ENCODE measurements at places on chromosomes 7 and 10.
A peak's percentile ranks its signal among the peaks of the same experiment; 100 is the strongest.

DNA sequence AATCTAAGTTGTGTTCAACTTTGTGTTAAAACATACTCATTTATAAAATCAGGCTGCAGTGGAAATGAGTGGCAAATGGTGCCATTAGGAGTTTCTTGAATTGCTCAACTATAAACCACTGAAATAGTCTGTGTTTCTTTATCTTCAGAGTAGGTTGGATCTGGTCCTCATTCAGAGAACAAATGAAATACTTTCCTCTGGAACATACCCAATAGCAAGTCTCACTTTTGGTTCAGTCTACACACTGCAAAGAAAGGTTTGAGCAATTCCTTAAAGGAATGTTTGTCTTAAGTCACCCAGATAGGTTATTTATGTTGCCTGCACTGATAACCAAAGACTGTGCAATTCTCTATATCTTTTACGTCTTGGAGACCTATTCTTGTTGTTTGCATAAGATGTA, 62.5 kb downstream of the ABCB4 start:
- DNase-seq: no peak

DNA sequence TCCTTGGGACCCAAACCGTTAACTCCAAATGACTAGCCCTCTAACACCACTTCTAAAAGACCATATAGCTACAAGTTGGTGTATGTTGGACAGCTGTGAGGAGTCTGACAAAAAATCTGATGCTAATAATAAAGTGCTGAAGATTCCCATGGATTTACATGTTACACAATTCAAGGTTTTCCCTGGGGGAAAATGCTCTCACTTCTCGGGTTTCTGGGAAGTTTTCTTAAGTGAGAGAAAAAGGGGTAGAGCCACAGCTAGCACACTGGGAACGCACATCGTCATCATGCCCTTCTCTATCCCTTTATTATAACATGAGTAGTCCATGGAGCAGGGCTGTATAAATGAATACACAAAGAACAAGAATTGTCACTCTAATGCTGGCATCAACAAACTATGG, 162.1 kb downstream of the CHCHD3 start:
- DNase-seq: no peak

DNA sequence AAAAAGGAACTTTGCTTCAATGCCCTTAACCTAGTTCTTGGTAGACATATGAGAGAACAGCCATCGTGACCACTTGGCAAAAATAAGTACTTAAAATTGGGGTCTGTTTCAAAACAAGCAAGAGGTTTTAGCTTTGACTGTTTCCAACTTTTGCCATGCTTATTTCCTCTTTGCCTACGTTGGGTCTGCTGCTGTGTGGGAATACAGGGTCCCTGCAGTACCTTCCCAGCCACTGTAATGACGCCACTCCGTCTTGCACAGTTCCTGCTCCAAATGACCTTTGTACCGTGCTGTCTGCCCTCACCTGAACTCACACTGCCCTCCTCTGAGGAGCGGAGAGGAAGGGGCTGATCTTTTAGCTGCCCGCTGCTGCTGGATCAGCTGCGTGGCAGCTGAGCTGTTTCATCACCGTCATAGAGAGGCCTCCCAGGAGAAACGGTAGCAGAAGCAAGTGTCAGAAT, 133.1 kb downstream of the MAPK8 start:
- no peak for DNase-seq

DNA sequence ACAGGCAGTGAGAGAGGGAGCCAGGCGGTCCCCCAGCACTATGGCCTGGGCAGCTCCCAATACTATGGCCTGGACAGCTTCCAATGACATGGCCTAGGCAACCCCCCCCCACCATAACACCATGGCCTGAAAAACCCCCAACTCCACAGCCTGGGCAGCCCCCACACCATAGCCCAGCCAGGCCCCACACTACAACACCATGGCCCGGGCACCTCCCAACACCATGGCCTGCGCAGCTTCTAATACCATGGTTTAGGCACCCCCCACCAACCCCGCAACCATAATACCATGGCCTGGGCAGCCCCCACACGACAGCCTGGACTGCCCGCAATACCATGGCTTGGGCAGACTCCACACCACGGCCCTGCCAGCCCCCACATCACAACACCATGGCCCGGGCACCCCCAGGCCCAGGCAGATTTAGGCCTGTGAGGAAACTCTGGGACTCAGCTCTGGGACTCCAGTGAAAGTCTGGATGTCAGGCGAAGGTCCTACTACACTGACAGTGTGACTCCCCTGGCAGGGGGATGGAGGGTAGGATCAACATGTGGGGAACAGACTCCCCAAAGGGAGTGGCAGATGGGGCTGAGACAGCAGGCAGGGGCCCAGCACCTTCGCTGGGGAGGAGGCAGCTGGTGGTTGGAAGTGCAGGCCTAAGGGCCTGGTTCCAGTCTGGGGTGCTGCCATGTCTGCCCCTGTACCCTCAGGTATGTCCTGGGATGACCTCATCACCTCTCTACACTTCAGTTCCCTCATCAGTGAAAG, 8.7 kb downstream of the CPXM2 start:
- DNase-seq: no peak

- DNase-seq: no peak
Observed at GRCh38 chr7:23811540-23811939, 101.5 kb downstream of the STK31 start.

DNA sequence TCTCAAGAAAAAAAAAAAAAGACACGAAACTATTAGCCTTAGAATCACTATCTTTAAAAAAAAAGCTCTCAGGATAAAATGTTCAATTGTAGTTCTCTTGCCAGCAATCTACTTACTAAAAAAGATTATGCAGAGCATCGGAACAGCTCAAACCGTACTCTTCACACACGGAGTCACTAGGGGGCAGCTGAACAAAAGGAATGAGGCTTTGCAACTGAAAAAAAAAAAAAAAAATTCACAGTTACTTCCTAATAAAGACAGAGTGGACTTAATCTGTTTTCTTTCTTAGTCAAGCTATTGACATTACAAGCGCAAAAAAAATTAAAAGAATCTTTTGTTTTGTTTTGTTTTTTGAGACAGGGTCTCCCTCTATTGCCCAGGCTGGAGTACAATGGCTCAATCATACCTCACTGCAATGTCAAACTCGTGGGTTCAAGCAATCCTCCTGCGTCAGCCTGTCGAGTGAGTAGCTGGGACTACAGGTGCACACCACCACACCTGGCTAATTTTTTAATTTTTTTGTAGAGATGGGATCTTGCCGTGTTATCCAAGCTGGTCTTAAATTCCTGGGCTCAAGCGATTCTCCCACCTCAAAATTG, 11.5 kb downstream of the PMS2 start:
- DNase-seq: peak; percentile 74

- no peak for DNase-seq
Observed at GRCh38 chr7:6576024-6576866, 1.0 kb upstream of the ZDHHC4 start.

GRCh38 chr10:106311590-106311989, 852.9 kb downstream of the SORCS1 start:
- DNase-seq: no peak

DNA sequence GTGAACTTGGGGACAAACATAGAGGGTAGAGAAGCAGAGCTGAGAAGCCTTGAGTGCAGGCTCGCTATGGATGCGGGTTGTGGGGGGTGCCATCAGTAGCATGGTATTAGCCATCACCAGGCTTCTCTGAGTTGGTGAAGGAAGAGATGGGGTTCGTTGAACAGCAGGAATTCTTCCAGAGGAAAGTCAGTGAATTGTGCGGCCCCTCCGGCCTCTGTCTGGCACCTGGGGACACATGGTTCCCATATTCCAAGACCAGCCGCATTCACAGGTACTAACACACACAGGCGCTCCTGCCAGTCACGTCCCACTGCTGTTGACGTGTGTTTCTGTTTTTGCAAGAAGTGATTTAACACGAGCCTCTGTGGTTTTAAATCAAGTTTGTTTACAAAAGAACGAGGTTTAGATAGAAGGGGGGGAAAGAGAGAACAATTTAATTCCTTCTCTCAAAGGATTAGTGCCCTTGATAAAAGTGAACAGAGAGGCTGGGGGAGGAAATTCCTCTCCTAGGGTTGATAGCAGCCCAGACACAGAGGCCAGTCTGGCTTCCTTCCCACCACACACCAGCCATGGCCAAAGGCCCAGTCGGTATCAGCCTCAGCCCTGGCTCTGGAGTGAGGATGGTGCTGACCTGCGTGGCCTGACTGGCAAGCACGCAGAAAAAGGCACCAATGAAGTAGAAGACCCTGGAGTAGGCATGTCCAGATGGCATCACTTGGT, 252.6 kb upstream of the IGFBP3 start:
- no peak for DNase-seq

GRCh38 chr10:66929375-66929774, 3.5 kb downstream of the LRRTM3 start:
- DNase-seq: no peak

- no peak for DNase-seq
Observed at GRCh38 chr10:13633689-13634088, 46.9 kb downstream of the PRPF18 start.

DNA sequence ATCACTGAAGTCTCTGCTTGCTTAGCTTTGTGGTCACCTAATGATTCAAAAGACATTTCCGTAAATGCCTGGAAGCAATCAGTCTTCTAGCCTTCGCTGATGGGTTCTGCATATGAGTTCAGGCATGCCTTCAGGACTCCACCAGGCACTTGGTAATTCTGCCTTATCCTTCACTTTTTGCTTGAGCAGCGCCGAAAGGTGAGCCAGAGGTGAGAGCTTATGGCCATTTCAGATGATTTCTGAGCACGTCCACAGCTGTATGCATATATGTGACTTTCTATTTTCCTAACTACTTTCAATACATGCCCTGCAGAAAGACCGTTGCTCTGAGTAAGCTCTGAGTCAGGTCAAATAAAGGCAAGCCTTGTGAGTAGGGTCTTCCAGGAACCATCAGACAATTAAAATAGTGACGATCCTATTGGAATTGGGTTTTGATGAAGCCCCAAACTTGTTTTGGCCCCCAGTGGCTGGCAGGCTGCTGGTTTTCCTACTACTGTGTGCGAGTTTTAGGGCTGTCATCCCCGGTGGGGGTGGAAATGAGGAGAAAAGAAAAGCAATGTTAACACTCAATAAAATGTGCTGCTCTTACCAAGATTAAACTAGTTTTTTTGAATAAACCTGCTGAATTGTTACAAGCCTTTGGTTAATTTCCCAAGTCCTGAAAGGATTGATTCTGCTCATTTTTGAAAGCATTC, 154.4 kb upstream of the AKR1E2 start:
- no peak for DNase-seq

GRCh38 chr10:63320683-63321082, 145.1 kb downstream of the JMJD1C start:
- no peak for DNase-seq

DNA sequence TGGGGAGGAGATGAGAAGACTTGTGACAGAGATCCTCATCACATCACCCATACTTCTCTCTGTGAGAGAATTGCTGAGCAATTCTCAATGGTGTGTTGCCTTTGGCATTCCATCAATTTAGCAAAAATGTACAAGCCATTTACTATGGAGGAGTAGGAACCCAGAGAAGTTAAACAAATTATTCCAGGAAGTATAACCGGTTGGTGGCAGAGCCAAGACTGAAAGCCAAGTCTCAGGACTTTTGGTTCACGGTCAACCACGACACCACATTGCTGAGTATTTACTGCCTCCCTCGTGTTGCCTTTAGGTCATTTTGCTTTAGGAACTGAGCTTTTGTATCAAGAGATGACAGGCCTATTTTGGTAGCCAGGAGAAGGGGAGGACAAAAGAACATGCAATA, 88.0 kb upstream of the ELMO1 start:
- DNase-seq: peak; percentile 46

GRCh38 chr7:13945670-13946069, 43.8 kb downstream of the ETV1 start:
- DNase-seq: no peak

DNA sequence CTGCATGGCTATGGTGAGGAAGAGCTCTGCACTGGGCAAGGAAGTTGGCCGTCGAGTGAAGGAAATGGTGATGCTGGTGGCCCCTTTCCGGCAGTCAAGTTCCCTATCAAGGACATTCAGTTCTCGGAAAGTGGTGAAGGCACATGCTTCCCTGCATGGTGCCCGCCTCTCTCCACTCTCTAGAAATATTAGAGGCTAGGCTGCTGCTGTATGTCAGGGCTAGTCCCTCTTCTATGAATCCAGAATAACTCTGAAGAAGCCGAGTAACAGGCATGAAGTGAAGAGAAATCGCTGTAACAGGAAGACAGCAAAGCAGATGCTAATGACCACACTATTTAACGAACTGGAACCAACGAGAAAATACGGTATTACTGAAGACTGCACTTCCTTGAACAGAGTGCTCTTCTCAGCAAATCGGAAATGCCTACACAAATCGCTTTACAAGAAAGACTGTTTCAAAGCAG, 5.4 kb downstream of the IDI1 start:
- peak; percentile 32 for DNase-seq

GRCh38 chr10:663466-663751, 26.1 kb downstream of the DIP2C start:
- no peak for DNase-seq

GRCh38 chr7:72704894-72705293, 123.1 kb downstream of the TYW1B start:
- DNase-seq: no peak

DNA sequence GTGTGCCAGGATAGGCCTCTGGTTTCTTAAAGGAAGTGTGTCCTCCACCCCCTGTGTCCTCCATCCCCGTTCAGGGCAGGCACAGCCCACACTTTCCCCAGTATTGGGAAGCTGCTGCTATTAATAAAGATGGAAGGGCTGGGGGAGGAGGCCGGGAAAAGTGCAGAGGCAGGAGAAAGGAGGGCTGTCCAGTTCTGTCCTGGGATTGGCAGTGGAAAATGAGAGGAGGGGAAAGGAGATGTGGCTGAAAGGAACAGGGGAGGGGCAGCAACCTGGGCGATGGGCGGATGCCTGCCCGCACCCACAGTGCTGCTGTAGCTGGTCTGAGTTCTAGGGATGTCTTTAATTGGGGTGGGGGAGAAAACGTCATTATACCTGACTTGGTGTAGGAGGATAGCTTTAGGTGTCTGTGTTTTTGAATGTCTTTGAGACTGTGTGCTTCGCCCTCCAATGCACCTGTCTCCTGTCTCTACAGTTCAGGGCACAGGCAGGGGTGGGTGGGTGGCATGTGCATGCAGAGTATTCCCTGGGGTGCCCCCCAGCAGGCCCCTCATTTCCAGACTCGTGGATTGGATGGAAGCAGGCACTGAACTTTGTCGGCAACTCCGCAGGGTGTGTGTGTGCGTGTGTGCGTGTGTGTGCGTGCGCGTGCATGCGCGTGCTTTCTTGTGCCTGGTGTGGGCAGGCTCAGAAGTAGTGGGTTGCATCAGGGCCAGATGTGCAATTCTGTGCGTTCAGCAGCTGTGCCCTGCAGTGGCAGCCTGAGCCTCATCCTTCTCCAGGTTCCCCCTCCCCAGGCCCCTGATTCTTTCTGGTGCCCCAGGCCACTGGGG, 2.5 kb downstream of the TRIM8 start:
- no peak for DNase-seq

DNA sequence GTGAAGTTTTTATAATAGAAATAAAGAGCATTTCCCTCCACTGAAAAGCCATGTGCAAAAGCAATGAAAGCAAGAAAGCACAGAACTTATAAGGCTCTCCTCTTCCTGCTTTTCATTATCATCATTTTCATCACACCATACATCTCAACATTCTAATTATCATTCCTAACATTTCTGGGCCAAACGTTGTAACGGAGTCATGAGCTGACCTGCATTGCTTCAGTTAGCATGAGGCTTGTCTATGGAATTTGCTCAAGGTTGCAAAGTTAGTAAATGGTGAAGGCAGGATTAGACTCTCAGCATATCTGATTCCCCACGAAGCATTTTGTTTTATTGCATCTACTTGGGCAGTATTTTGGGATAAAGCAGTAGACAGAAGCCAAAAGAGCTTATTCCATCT, 11.4 kb downstream of the SCIN start:
- DNase-seq: no peak
